ENCODE measurements at places on chromosomes 6 and 20.
A peak's percentile ranks its signal among the peaks of the same experiment; 100 is the strongest.

DNA sequence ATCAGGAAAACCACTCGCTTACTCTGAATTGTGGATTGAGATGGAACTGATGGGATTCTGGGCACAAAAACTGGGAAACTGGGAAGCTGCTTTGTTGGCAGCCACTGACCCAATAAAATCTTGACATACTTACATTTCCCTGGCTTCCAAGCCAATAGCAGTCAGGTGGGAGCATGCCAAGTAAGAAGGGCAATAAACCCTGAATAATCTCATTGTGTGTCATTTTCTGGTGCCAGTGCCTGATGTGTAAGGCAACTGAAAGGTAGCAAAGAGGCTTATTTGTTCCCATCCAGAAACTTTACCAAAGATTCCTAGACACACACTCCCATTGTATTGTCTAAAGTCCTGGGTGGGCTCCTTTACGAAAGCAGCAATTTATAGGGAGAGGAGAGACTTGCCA lies 93.2 kb downstream of the TBX18 start:
- DNase-seq: no peak

- DNase-seq: no peak
Observed at GRCh38 chr6:139230391-139230840, 61.4 kb downstream of the TXLNB start.

GRCh38 chr6:106468935-106469334 lies 108.4 kb downstream of the CRYBG1 start:
- no peak for DNase-seq

DNA sequence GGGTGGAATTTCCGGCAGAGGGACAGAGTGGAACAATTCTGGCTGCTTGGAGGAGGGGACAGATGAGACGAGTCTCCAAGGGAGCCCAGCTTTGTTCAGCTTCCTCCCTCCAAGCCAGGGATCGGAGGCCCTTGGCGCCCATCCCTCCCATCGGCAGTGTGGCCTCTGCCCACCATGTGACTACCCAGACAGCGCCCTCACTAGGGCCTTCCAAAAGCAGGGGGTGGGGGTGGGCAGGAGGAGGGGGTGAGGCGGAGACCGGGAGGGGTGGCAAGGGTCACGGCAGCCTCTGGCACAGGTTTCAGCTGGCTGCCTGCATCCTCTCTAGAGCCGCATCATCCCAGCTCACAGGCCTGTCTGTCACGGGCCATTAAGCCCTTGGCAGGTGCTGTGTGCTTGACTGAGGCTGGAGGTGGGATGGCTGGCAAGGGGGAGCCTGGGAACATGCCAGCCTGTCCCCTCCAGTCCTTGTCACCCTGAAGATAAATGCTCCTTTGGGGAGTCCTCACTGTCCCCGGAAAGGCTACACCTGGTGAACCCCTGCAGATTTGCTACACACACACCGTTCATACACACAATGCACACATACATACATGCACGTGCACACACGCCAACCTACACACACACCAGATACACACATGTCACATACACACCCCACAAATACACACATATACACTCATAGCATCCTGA lies 6.2 kb upstream of the FGD2 start:
- DNase-seq: no peak

DNA sequence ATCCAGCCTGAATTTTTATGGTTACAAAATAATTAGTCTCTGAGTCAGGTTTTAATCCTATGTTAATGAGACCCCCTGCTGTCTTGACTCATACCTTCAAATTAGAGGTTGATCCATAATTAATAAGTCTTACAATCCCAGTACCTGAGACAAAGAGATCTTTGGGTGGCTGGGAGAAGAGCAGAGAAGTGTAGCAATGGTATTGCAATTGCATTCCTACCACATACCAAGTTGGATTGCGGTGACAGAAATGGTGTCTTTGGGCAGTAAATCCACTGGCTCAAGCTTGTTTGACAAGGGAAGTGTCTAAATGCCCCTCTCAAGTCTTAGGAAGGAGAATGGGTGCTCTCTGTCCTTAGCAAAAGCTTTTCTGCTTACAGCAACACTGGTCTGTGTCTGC lies 150.4 kb downstream of the BTBD3 start:
- DNase-seq: no peak

- no peak for DNase-seq
Observed at GRCh38 chr20:43665466-43666176, 1.3 kb upstream of the MYBL2 start.

- no peak for DNase-seq
Observed at GRCh38 chr6:74733830-74734620, 471.8 kb downstream of the COL12A1 start.

- no peak for DNase-seq
Observed at GRCh38 chr20:51569815-51570738, 27.6 kb upstream of the NFATC2 start.

DNA sequence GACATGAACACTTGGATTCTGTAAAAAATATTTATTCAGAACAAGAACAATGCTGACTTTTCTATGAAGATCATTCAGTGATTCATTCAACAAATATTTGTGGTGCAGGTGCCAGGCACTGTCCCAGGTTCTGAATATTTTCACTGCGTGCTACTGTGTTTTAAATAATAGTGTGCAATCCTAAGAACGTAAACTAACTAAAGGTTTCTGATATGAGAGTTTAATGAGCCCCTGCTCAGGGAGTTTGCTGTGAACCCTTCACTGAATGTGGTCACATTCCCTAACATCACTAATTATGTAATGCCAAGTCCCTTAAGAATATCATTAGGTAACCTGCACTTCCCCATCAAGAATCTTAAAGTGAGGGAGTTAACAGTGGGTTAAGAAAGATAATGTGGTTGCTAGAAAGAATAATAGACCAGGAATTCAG lies 1.7 kb upstream of the TMEM170B start:
- no peak for DNase-seq

GRCh38 chr20:15257569-15257870 lies 920.1 kb upstream of the FLRT3 start:
- no peak for DNase-seq

GRCh38 chr6:149896491-149896890 lies 1.4 kb downstream of the RAET1E start:
- no peak for DNase-seq

- no peak for DNase-seq
Observed at GRCh38 chr6:30849903-30850651, 34.2 kb upstream of the DDR1 start.

DNA sequence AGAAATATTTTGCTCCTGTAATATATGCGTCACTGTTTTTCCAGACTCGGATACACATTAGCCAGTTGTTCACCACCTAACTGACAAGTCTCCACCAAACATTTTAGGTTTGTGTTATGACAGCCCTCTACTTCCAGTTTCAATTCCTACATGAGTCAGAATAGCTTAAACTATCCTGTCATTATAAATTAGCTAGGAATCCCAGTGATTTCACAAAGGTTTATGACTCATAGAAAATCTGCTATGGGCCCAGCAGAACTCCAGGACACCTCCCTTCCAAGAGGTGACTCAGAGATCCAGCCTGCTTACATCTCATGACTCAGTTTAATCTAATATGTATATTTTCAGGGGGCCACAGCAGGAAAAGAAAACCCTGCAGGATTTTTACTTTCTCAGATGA lies 17.4 kb upstream of the PLCB4 start:
- DNase-seq: no peak

GRCh38 chr20:38875175-38875993 lies 50.8 kb upstream of the FAM83D start:
- DNase-seq: no peak

DNA sequence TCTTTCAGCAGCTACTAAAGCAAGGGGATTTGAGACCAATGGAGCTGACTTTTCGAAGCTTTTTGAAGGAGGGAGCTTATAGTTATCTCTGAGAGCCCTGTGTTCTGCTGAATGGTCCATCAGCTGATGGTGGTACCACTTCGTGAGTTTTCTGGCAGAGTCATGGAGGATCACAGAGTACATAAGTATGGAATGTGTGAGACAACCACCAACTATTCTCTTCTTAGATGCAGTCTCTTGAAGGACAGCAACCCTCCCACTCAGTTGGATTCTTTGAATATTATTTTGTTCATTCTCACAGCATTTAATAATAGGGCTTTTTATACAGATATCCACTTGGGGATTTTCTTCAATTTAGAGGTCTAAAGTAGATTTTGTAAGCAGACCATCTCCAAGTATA lies 75.3 kb downstream of the ELOVL2 start:
- DNase-seq: no peak

- no peak for DNase-seq
Observed at GRCh38 chr20:1401451-1401907, 8.6 kb upstream of the FKBP1A start.

DNA sequence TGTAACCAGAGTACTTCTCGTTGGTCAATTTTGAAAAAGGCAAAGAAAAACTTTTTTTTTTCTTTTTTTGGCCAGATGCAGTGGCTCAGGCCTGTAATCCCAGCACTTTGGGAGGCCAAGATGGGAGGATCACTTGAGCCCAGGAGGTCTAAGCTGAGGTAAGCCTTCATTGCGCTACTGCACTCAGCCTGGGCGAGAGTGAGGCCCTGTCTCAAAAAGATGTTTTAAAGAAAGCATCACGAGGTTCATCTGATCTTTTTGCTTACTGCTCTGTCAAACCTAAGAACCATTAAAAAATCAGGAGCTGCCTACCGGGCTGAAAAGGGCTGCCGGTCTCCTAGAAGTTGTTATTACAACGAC lies 607 bp downstream of the LYRM2 start:
- DNase-seq: no peak

DNA sequence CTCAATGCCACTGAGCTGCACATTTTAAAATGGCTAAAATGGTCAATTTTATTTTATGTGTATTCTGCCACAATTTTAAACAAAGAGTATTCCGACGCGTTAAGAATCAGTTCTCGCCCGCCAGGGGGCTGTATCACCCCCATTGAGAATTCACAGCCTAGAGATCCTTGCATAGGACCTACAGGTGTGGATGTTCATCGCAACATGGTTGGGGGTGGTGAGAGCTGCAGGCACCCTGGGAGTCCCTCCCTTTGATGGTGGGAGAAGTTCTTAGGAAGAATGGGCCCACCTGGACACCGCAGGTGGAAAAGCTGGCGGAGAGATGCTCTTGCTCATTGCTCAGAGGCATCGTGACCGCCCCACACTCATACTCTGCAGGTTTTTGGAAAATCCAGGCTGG lies 63.5 kb downstream of the SLC2A10 start:
- DNase-seq: peak; percentile 17

DNA sequence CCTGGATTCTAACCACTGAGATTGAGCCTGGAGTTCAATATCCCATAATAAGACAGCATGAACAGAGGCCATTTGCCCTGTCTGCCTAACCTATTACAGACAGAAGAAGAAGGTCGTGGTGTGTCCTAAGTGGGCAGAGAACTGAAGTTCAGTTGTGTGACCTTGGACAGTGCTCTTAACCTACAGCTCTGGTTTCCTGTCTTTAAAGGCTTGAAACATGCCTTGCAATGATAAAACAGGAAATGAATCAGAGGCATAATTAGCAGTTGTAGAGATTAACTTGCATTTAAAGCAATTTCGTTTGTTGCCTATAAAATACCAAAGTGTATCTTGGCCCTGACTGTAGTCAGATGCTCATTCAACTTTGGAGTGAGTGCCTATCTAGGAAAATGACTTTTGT lies 507.2 kb upstream of the CHD6 start:
- no peak for DNase-seq

DNA sequence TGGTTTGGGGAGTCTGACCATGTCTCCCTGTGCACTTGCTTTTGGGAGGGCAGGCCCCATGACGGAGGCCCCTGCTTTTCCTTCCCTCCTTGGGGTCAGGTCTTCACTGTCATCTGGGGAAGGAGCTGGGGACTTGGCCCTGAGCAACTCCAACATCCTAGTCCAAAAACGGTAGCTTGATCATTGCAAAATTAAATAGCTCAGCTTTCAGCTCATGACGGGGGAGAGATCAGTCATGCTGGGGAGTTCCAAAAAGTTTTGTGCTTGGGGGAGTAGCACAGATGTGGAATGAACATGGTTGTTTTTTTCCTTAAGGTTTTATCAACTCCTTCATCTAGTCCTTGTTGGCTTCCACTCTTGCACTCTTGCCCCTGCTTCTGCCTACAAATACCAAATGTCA lies 60.8 kb downstream of the MOCS1 start:
- DNase-seq: no peak

GRCh38 chr20:17129089-17129488 lies 97.8 kb upstream of the PCSK2 start:
- DNase-seq: no peak

DNA sequence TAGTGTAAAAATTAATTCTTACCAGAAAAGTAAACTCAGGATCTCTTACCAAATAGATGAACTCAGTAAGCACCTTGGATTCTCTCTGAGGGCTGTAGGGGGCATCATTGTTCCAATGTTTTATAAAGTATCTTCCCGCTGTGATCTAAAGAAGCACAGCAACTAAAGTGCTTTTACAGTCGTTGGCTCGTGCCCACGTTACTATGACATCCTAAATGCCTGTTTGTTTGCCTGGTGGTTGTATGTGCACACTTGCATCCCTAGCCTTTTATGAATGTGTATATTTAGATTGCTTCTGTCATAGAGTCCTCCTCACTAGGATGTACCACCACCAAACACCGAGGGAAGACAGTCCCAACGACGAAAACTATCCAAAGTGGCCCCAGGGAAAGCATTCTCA lies 34.5 kb downstream of the SLX4IP start:
- DNase-seq: peak; percentile 47

All from HuH-7 (cell line).